ENCODE measurements at places on chromosomes 1 and 21.

- no peak for DNase-seq
Measured at GRCh38 chr21:25589887-25590286, 17.4 kb downstream of the MRPL39 start.

- DNase-seq: no peak
Measured at GRCh38 chr1:172863031-172863430, 187.7 kb downstream of the TNFSF18 start.

DNA sequence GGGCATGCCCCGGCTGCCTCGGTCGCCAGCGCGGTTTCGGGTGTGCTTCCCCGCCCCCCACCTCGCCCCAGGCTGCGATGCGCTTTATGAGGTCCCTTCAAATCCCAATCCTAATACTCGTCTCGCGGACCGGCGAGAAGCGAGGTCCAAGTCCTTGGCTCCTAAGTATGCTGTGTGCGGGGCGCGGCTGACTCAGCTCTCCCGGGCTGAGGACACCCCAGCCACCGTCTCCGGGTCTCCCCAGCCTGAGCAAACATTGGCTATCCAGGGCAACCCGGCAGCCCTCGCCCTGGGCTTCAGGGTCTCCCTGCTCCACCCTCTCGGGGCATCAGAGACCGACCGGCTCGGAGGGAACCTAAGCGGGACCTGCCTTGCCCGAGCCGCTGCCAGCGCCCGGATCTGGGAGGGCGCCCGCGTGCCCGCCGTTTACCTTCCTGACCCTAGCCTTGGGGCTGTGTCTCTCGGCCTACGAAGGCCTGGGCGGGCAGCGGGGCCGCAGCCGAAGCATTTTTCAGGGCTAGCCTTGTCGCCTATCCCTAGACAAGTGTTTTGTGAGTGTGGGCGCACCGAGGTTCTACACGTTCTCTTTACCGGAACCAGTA is 1.2 kb downstream of the ITPKB start:
- peak; percentile 31 for DNase-seq

DNA sequence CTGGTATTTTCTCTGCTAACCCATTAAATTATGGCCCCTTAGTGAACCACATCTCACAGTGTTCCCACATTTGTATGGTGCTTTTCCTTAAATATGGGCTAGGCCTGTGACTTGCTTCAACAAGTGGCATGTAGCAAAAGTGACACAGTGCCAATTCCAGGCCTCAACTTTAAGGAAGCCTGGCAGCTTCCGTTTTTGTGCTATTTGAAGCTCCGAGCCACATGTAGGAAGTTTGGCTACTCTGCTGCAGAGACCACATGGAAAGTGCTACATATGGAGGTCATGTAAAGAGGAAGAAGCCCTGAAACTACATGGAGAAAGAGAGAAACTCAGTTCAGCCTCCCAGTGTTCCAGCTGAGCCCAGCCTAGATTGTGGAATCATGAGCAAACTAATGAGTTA is 28.5 kb upstream of the DR1 start:
- no peak for DNase-seq

GRCh38 chr1:208597571-208597970 is 353.4 kb upstream of the PLXNA2 start:
- no peak for DNase-seq

DNA sequence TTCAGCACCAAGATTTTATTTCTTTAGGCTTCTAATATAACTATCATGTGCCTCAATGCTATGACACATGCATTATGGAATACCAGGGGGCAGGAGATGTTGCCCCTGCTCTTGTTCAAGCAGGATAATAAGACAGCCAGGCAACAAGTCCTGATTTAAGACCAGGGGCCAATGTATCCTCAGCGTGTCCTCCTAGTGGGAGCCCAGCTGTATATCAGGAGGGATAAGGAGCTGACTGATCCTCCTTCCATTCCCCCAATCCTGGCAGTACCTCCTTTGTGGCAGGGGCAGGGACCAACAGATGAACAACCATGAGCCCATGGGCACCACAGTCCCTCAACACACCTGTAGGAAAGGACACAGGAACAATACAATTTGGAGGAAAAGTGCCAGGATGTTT is 29.3 kb downstream of the SORT1 start:
- DNase-seq: no peak

DNA sequence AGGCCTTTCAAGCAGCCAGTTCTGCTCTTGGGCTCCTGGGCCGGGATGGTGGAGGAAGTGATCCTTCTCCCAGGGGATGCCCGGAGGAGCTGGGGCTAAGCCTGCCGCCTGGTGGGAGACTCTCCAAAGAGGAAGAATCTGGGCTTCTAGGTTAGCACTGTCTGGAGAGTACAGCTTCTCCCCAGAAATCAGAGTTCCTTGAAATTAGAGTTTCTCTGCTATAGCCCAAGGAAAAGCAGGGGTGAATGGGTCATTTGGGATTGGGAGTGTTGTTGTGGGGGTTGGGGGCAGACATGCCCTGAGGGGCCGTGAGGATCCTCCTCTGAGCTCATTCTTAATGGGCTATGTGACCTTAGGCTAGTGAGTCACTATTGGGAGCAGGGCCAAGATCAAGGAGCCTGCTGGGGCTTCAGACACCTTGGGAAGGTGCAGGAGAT is 6.5 kb downstream of the LGR6 start:
- DNase-seq: no peak

- no peak for DNase-seq
Measured at GRCh38 chr1:180603850-180604226, 28.0 kb upstream of the XPR1 start.

- no peak for DNase-seq
Measured at GRCh38 chr1:47578721-47579419, 141.0 kb downstream of the FOXD2 start.

DNA sequence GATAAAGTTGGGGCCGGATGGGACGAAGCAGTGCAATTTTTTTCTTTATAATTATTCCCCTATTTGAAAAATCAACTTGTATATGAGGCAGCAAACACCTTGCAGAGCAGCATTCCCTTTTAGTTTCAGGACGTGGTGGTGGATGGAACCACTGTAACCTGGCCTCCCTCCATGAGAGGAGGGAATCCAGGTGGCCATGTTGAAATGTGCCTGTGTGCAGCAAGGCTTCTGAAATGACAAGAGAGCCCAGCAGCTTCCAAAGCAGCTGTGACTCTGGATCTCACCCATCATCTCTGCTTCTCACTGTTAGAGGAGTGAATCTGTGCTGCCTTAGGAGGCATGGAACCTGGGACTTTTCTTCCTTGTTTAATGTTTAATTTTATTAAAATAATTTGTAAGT is 42.3 kb downstream of the NFIA start:
- no peak for DNase-seq

DNA sequence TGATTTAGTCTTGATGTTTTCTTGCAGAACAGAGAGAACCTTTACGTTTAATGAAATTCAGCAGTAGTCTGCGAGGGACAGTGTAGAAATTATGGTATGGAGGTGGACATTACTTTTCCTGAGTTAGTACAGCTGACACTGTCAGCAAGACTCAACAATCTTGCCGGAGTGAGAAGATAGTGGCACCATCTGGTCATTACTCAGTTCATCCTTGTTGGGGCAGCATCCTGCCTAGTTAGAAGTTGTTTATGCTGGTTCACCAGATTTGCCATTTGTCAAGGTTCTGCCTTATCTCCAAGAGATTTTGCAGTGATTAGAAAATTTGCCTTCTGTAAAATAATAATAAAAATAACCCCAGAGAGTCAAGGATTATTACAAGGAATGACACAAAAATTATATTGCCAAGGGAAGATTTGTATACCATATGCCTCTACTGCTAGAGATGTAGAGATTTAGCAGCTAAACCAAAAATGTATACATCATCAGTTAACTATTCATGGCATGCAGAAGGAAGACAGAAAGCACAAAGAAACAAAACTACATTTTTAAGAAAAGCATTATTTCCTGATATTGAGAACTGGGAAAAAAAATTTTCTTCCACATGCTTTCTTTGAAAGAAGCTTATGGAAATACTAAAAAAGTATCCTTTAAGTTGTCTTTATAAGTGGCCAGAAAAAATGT is 1967.4 kb downstream of the NCAM2 start:
- no peak for DNase-seq

GRCh38 chr21:37670883-37671282 is 245.4 kb downstream of the KCNJ6 start:
- no peak for DNase-seq

- no peak for DNase-seq
Measured at GRCh38 chr1:151199873-151200581, 1.7 kb downstream of the PIP5K1A start.

DNA sequence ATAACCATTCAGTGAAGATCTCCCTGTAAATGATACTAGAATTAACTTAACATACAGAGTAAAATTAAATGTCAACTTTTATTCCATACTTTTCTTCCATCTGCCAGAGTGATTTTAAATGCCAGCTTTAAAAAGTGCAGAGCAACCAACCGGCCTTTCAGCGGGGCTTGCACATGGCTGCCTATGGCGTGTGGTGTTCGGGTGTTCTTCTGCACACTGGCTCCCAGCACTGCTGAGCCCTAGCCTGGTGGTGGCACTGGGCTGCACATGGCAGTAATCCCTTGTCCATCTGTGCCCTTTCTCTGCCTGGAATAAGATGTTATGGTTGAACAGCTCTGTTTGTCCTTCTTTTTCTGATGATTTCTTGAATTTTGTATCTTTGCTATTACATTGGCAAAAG is 156.3 kb downstream of the SNX7 start:
- no peak for DNase-seq

GRCh38 chr1:236515443-236515958 is 8.3 kb upstream of the LGALS8 start:
- no peak for DNase-seq

- DNase-seq: no peak
Measured at GRCh38 chr1:117759535-117759934, 153.7 kb downstream of the TENT5C start.

GRCh38 chr1:162300057-162300917 is 76.4 kb downstream of the SPATA46 start:
- DNase-seq: no peak

DNA sequence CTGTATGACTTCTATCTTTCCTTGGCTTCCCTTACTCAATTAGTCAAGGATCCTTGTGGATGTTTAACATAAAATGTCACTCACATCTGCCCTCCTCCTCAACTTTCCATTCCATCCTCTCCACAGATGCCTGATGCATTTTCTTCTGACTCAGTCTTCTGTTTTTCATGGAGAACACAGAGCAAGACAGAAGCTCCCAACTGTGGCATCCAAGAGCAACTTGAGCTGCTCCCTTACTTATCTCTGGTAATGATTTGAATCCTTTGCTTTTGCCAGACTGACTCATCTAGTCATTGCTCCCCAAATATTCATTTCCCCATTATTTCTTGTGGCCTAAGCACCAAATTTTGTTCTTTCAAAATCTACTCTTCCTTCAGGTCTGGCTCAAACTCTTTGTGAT is 120.6 kb downstream of the LYPLAL1 start:
- DNase-seq: no peak
